ENCODE measurements at places on chromosomes 11 and 22.

DNA sequence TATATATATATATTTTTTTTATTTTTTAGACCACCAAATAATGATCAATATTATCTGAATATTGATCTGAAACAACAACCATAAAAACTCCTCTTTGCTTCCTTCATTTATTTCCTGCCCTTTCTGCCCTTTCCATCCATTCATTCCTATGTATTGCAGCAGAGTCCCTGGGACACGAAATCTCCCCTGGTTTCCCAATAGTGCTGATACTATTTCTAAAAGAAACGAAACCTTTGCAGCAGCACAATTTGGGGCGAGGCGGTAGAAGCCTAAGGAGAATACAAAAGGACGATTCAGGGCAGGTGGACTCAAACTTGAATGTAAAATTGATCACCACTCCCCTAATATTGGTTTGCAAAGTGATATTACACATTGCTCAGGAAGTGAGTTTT lies 16.9 kb upstream of the AMOTL1 start:
- no peak for DNase-seq

DNA sequence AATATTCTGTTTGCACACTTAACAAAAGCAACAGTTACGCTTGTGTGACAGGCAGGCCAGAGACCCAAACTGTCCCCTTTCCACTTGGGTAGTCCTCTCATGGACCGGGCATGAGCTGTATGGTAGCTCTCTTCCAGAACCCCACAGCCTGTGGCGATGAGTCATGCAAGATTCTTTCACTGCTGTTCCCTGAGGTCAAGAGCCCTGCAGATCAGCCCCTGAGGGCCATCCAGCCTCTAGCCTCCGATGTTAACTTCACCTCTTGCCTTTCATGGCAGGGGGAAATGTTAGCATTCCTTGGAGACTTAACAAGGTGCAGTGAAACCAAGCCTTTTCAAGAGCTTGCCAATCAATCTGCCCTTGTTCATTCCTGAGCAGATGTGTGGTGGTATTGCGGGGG lies 63.2 kb upstream of the DEUP1 start:
- no peak for DNase-seq

DNA sequence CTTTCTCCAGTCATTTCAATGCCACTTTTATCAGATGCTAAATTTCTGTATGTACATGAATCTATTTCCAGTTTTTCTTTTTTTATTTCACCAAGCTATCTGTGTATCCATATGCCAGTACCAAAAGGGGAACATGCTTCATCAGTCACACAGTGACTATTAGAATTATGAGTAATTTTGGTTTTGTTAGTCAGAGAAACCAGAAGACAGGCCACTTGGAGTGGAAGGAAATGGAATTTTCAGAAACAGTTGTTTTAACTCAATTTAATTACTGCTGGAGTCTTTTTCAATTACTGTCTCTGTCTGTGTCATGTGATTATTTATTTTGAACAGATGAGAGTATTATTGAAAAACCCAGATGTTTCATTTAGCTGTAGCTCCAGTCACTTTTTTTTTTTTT lies 84.6 kb upstream of the ANO3 start:
- DNase-seq = no peak

DNA sequence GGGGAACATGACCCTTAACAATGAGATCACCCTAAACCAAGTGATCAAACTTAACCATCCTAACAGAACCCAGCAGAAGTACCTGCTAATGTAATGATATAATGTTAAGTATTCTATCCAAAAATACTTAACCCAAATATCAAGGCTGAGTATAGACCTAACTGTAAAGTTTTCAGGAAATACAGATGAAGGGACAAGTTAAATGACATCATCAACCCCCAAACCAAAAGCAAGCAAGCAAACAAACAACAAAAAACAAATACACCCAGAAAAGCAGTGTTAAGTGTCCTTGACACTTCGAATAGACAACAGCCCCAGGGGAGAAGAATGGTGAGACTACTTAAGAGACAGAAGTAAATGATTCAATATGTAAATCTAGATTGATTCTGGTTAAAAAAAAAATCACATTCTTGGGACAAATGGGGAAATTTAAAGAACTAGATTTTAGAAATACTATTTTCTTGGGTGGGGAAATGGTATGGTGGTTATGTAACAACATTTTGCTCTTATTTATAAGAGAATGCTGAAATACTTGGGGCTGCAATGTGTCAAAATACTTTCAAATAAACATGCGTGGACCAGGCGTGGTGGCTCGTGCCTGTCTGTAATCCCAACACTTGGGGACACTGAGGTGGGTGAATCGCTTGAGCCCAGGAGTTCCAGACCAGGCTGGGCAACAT lies 2.5 kb downstream of the CSTF3 start:
- no peak for DNase-seq

GRCh38 chr11:13661074-13661623 lies 7.3 kb upstream of the FAR1 start:
- DNase-seq = no peak

DNA sequence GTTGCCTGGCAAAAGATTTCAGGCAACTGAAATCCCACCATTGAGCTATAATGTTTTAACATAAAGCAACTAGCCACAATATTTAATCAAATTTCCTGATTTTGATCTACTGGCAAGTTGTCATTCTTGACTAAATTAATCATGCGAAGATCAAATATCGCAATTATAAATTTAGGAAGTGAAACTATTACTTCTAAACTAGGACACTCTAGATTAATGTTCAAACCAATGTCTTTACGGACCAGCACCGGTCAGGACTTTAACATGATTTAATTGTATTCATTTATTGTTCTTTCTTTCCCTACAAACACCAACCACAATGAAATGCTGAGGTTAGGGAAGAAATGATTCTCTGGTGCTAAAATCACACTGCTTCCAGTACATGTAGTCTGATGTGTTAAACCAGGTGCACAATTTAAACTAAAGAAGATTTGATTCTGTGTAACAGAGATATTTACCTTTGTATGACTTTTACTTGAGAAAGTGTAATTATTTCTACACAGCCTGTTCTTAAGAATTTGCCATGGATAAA lies 14.9 kb downstream of the GAS2 start:
- no peak for DNase-seq

DNA sequence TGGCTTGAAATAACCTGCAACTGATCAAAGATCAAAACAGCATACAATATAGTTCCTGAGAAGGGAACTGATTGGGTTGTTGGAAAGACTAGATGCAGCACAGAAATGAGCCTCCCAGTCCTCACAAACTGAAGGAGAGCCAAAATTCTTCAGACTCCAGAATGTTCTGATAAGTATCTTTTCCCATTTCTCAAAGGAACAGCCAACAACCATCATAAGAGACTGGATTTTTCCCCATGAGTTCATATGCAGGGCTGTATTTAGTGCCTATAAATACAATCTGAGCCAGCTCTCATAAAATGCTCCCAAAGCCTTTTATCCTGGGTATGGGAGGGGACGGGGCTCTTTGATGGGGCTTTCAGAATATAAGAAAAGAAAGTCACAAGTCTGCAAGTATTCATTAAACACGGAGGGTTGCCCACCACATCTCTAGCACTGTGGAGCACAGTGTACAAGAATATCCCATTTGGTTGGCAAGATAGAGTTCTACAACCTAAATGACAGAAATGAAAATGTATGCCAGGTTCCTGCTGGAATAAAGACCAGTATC lies 50.7 kb upstream of the LYVE1 start:
- DNase-seq = no peak

DNA sequence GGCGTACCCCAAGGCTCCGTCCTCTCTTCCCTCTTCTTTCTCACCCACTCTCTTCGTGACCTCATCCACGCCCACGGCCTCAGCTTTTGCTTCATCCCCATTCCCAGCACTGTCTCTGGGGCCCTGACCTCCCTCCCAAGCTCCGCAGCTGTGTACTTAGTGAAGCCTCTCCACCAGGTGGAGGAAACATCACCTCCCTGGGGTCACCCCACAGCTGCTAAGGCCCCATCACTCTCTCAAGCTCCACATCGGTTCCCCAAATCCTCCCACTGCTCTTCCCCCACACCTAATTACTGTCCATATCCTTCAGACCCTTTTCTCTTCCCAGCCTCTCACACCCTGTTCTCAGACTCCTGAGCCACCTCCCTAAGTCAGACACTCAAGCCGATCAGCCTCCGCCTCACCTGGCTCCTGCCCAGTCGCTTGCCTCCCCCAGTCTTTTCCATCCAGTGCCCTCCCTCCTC lies 7.9 kb upstream of the SYT7 start:
- DNase-seq = no peak

DNA sequence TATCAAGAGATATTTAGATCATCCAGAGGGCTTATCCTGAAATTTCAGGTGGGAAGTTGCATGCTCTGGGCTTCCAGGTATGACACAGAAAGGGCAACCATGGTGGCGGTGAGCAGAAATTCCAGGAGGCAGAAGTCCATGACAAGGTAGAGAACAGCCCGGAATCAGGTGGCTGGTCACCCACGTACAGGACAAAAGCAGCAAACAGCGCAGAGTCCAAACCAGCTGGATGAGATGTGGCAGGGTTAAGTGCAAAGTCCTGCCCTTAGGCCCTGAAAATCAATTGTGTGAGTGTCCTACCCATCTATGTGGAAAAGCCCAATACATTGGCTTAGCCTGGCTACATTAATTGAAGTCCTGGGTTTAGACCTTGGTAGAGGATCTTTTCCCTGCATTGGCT lies 11.6 kb downstream of the PPFIBP2 start:
- no peak for DNase-seq

DNA sequence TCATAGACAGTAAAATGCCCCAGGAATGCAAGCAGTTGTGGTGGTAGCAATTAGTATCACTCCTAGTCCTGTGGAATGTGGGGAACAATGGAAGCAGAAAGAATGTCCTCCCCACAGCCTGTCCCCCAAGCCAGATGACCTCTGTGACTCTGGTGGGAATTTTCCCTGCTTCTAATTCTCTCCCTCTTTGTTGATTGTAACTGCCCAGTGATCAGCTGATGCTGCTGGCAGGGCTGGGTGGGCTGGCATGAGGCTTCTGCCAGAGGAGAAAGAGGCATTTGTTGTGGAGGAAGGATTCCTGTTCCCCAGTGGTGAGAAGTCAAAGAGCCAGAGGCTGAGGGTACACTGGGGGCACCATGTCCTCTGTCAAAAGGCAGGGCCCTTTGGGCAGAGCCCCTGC lies 116.7 kb upstream of the NCAM1 start:
- DNase-seq = no peak

GRCh38 chr11:67657300-67657699 lies 6.8 kb upstream of the ACY3 start:
- DNase-seq = no peak

GRCh38 chr11:47105974-47106373 lies 70.7 kb downstream of the ARFGAP2 start:
- DNase-seq = no peak

- no peak for DNase-seq
Observed at GRCh38 chr11:77182542-77183430, 54.7 kb downstream of the MYO7A start.

GRCh38 chr22:19120829-19121630 lies 1.2 kb downstream of the DGCR2 start:
- DNase-seq = no peak

GRCh38 chr11:119258180-119258579 lies 52.0 kb downstream of the CBL start:
- no peak for DNase-seq

Data from T-helper 17 cell (primary cell).